IPS DF 6.9 (cell line): ENCODE measurements at places on chromosomes 2 and 18.

- no peak for DNase-seq
- no peaks in the 10 kb centered on the region for H3K4me1 ChIP-seq
- no peak overlapping the region for H3K27ac ChIP-seq
- peaks cover 5% of the 10 kb centered on the region; the same call in 1 of the 2 replicates for H3K36me3 ChIP-seq
- H3K4me3 ChIP-seq: peak overlapping the region; percentile 51; the same call in 1 of the 2 replicates
Observed at GRCh38 chr2:74472945-74473258, 422 bp upstream of the MRPL53 start.

DNA sequence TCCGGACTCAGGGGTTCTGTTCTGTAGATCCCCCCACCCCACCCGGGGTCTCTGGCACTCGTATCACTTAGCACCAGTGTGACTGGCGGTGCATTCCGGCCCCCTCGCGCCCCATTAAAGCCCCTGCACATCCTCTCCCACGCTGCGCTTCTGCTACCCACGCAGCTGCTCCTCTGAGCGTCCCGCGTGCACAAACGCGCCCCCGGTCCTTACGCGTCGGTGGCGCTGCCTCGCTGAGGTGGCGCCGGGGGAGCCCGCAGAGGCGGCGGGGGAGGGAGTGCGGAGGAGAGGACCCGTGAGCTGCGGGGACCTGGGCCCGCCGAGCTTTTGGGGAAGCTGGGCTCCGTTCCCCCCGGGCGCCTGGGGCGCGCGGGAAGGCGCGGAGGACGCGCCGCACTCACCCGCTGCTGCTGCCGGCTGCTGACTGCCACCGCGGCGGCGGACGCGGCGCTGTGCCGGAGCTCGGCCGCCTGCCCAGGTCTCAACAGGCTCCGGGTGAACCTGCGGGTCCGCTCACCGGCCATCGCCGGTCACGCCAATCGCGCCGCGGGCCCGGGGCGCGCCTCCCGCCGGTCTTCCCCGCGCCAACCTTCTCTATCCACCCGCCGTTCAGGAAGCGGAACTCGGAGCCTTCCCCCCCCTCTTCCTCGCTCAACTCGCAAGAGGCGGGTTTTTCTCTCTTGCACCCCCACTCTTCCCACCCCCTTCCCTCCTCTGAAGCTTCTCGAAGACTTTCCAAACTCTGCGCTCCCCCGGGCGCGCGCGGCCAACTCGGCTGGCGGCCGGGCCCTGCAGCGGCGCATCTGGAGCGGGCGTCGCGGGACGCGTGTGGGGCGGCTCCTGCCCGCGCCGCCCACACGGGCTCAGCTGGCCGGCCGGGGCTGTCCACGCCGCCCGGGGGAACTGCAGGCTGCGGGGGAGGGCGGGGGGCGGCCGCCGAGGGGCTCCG, at the start of gene DOCK10:
Gene DOCK10 (minus strand): TSS at position 618 of the 949 bp plus-strand sequence. CDS start 94 bp downstream, at position 524.
- no peak within 1 kb of the TSS for H3K27ac ChIP-seq
- H3K4me3 ChIP-seq: peak within 1 kb of the TSS; percentile 31; the same call in 1 of the 2 replicates
- DNase-seq: no peak

GRCh38 chr2:177353187-177353478, 39.4 kb upstream of the AGPS start:
- H3K36me3 ChIP-seq: no peaks in the 10 kb centered on the region
- H3K4me3 ChIP-seq: no peak overlapping the region
- no peaks in the 10 kb centered on the region for H3K4me1 ChIP-seq
- no peak overlapping the region for H3K27ac ChIP-seq

DNA sequence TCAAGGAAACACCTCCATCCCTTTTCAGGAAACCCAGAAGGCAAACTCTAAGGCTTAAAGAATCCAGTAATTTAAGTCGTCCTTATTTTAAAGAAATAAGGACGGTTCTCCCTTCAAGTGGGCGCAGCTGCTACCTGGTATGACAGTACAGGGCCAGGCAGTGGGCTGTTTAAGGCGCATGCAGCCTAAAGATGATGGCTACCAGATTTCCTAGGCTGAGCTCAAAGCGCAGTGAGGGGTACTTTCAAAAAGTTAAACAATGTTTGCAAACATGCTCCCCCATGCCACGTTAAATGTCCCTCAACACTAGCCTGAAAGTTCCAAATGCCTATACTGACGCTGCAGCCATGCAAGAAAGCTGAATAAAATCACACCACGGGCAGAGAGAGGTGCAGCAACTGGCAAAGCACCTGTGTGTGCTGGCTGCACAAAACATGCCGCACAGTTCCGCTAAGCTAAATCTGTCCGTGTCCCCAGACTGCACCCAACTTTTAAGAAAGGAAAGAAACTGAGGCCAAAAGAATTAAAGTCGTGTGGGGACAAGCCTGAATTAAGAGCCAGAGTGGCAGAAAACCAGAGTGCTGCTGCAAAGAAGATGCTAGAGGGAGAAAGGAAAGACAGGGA, 583 bp downstream of the HIBCH start:
- no peak for DNase-seq
- no peak overlapping the region for H3K27ac ChIP-seq
- peak overlapping the region; percentile 59; the same call in 1 of the 2 replicates for H3K4me3 ChIP-seq
- no peaks in the 10 kb centered on the region for H3K4me1 ChIP-seq
- no peaks in the 10 kb centered on the region for H3K36me3 ChIP-seq

- no peak for DNase-seq
- H3K4me1 ChIP-seq: peaks cover 1% of the 10 kb centered on the region; the same call in 1 of the 2 replicates
- H3K36me3 ChIP-seq: no peaks in the 10 kb centered on the region
- H3K4me3 ChIP-seq: no peak overlapping the region
Observed at GRCh38 chr2:65722028-65722778, 289.8 kb upstream of the SPRED2 start.

DNA sequence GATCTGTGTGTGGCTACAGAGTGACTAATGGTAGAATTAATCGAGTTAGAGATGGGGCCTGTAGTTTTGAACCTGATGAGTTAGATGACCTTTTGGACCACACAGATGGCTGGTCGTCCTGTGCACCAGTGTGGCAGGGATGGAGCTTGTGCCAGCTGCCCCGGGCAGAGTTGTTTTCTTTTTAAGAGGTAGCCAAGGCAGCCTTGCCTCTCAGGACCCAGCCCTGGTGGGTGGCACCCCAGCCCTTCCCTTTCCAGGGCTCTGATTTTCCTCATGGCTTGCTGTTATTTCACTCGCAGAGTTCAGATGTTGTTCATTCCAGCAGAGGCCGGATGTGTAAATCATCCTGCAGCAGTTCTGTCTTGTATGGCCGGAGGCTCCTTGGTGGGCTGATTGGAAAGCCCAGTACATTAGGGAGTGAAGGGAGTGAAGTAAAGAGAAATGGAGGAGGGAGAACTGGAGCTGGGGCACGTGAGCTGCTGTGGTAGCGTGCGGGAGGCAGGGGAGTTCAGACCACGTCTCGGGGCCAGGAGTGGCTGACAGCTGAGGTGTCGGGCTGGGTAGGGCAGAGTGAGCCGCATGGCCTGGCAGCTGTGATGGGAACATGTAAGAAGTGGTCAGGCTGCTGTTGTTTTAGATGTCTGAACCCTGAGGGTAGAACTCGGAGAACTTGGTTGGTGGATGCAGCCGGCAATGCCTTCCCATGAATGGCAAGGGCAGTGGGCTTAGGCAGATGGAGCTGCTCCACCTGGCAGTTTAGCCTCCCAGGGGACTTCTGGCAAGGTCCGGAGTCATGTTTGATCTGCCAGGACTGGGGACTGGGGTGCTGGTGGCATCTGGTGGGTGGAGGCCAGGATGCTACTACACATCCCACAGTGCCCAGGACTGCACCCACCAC, 28.8 kb downstream of the ASAP2 start:
- no peaks in the 10 kb centered on the region for H3K27me3 ChIP-seq
- no peak overlapping the region for H3K27ac ChIP-seq
- no peak overlapping the region for H3K4me3 ChIP-seq
- H3K4me1 ChIP-seq: no peaks in the 10 kb centered on the region; the same call in 1 of the 2 replicates

DNA sequence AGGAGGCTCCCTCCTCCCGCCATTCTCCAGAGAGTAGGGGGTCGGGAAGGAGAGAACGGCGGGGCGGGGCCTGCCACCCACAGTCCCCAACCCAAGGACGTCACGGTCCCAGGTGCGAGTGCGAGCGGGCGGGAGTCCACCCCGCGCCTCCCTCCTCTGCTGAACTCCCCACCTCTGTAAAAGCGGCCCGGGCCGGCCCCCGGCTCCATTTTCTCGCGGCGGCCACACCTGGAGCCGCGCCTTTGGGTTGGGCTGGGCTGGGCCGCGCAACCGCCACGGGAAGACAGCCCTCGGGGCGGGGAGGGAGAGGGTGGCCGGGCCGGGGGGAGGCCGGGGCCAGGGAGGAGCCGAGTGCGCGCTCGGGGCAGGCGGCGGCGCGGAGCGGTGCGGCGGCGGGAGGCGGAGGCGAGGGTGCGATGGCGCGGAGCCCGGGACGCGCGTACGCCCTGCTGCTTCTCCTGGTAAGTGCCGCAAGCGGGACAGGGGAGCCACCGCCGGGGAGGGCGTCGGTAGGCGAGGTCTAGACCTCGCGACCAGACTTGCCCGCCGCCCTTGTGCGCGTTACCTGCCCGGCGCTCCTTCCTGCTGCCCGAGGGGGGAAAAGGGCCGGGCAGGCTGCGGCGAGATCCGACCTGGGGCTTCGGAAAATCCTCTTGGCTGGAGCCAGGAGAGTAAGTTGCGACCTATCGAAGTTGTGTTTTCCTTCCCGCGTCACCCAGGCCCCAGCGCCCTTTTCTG, at the start of gene DSG2:
Gene DSG2 (plus strand): TSS at position 342 of the 738 bp plus-strand sequence. CDS start 75 bp downstream, at position 417.
- no peaks in the 10 kb centered on the region for H3K36me3 ChIP-seq
- H3K27me3 ChIP-seq: no peaks in the 10 kb centered on the region
- DNase-seq: peak; percentile 48
- H3K4me1 ChIP-seq: peaks cover 2% of the 10 kb centered on the region; the same call in 1 of the 2 replicates

- H3K36me3 ChIP-seq: no peaks in the 10 kb centered on the region
- no peak overlapping the region for H3K27ac ChIP-seq
- DNase-seq: no peak
- H3K27me3 ChIP-seq: no peaks in the 10 kb centered on the region
Observed at GRCh38 chr2:96693286-96694200, 46.3 kb downstream of the LMAN2L start.

- H3K4me3 ChIP-seq: no peak overlapping the region
- no peak for DNase-seq
- no peak overlapping the region for H3K27ac ChIP-seq
- H3K36me3 ChIP-seq: no peaks in the 10 kb centered on the region
- no peaks in the 10 kb centered on the region for H3K4me1 ChIP-seq
Observed at GRCh38 chr18:55477860-55478581, 110.0 kb downstream of the TCF4 start.

GRCh38 chr2:42974721-42975717, 182.6 kb upstream of the HAAO start:
- H3K36me3 ChIP-seq: no peaks in the 10 kb centered on the region
- no peak overlapping the region for H3K4me3 ChIP-seq
- H3K27ac ChIP-seq: no peak overlapping the region
- no peaks in the 10 kb centered on the region for H3K27me3 ChIP-seq
- H3K4me1 ChIP-seq: no peaks in the 10 kb centered on the region
- DNase-seq: peak; percentile 55

DNA sequence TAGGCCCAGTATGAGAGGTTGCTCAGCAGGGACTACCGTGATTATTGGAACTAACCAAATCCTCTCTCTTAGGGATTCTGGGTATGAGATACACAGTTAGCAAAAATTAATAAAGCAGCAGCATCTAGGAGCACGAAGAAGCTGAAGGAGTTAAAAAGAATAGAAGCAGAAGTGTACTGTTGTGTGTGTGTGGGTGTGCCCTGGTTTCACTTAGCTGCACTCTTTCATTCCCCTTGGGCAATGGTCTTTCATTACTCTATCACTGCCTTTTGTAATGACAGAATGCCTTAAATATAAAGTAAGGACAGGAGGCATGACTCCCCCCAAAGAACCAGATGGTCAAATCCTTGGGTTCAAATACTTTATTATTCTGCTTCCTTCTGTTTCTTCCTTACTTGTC, 115.9 kb upstream of the CD302 start:
- no peaks in the 10 kb centered on the region for H3K4me1 ChIP-seq
- no peak overlapping the region for H3K4me3 ChIP-seq
- no peak for DNase-seq
- H3K27ac ChIP-seq: no peak overlapping the region
- no peaks in the 10 kb centered on the region for H3K27me3 ChIP-seq

DNA sequence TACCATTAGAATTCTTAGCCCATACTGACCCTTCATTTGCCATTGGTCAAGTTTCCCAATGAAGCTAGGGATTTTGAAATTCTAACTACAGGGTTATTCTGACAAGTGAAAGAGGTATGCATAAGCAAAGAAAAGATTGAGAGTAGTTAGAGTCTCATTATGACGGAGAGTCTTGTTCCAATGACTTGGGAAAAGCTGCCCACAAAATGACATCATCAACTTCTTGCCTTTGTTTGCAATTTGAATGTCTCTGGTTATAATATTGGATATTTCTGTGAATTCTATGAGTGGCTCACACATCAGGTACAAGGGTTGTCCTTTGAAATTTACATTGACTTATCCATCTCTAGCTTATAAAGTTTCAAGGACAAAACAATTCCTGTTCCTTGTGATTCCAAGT, 772.2 kb downstream of the TRIB2 start:
- no peak overlapping the region for H3K27ac ChIP-seq
- H3K27me3 ChIP-seq: no peaks in the 10 kb centered on the region
- H3K36me3 ChIP-seq: no peaks in the 10 kb centered on the region
- no peak for DNase-seq
- H3K4me3 ChIP-seq: no peak overlapping the region

DNA sequence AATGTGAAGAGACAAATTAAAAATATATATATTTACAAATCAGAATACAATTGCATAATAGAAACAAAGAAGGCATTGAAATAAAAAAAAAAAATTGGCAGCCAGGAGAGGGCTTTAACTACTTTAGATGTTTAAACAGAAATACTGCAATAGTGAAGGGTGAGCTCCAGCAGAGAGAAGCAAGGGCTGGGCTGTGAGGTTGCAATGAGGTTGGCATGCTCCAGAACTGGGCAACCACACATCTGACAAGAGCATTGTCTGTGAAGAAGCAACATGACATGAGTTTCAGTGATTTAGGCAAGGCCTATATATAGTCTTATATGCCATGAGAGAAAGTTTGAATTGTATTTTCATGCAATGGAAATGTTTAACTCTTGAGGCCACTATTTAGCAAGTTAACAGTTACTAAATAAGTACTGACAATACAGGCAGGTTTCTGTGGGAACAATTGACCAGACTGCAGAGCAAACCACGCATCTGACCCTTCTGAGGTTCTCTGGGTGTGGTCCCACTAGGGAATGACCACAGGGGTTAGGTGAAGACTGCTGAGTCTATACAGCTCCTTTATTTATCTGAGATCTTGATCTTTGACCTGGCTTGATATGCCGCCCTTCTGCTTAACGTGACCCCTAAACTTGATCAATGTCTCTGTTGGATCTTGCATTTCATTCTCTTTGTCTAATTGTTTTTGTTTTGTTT, 354.2 kb upstream of the PIK3C3 start:
- H3K4me3 ChIP-seq: no peak overlapping the region
- no peak for DNase-seq
- H3K27me3 ChIP-seq: no peaks in the 10 kb centered on the region
- no peaks in the 10 kb centered on the region for H3K4me1 ChIP-seq

DNA sequence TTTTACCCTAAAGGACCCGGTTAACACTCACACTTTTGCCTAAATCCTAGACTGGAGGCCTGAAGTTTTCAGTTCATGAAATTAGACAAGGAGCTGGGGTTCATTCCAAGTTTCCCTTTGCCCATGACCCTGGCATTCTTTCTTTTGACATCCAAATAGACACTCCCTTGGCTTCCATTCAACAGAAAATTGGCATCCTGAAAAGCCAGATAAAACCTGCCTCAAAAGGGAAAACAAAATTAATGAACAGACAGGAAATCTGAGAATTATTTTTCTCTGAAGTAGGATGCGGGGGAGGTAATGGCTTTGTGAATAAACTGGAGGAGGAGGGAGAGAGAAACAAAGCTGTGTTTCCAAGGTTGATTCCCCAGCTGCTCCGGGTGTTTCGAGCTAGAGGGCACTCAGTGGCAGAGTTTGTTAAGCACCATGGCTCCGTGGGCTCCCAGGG, 41.0 kb downstream of the SPP2 start:
- no peaks in the 10 kb centered on the region for H3K27me3 ChIP-seq
- no peak overlapping the region for H3K27ac ChIP-seq
- no peaks in the 10 kb centered on the region for H3K36me3 ChIP-seq
- DNase-seq: no peak
- no peaks in the 10 kb centered on the region for H3K4me1 ChIP-seq
